ENCODE measurements at places on chromosomes 1 and 21.

GRCh38 chr1:3796215-3797061 is at the start of gene LRRC47:
LRRC47 (minus strand) TSS chr1:3796498; CDS start chr1:3796476, 22 bp downstream.
- DNase-seq, result peak; percentile 95

GRCh38 chr1:239555350-239555749 is 169.0 kb downstream of the CHRM3 start:
- DNase-seq, result no peak

DNA sequence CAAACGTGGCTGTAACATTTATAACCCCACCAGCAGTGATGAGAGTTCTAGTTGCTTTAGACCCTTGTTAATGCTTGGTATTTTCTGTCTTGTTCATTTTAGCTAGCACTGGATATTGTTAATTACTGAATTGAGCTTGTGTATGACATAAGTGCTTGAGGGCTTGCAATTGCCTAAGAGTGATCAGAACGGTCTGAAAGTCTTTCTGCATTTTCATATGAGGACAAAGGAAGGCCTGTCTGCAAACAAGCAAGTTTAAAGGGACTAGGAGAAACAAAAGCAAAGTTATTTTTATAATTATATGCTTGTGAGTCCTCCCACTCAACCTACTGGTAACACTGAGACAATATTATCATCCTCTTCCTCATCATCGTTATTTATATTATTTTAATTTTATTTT is 305.5 kb upstream of the DUSP10 start:
- no peak for DNase-seq

GRCh38 chr1:13818926-13819325 is 118.9 kb downstream of the PRDM2 start:
- DNase-seq, result no peak

GRCh38 chr1:87588495-87588894 is 259.8 kb downstream of the LMO4 start:
- DNase-seq, result no peak

GRCh38 chr1:218025454-218025853 is 259.6 kb upstream of the RRP15 start:
- DNase-seq, result no peak

GRCh38 chr1:27770293-27770830 is 2.7 kb upstream of the STX12 start:
- no peak for DNase-seq

DNA sequence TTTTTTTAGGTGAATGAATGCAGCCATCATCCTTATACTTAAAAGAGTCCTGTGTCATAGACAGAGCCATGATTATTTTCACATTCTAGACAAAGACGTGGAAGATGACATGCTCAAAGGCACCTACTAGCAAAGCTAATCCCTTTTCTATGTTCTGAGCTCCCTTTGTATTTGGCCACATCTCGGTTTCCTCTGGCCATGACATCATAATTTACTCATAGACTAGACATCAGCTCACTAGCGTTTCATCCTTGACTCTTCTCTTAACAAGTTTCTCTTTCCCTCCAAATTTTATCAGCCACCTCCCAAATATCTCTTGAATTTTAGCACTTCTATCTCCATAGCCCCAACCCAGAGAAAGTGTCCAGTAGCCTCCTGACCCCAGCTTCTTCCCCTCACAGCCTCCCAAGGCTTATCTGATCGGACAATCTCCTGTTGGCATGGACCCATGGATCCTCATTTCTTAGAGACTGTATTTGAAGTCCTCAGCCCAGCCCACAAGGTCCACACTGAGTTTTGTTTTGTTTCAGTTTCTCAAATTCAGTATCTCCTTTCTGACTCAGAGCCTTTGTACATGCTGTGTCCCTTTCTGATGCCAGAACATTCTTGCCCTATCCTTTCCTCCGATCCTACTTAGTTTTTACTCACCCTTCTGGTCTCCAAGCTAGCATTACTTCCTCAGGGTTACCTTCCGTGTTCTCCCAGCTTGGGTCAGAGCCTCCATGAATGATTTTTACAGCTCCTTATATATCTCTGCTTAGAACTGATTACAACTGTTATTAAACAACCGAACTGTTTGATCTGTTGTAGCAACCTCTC is 33.0 kb upstream of the EPS8L3 start:
- no peak for DNase-seq

DNA sequence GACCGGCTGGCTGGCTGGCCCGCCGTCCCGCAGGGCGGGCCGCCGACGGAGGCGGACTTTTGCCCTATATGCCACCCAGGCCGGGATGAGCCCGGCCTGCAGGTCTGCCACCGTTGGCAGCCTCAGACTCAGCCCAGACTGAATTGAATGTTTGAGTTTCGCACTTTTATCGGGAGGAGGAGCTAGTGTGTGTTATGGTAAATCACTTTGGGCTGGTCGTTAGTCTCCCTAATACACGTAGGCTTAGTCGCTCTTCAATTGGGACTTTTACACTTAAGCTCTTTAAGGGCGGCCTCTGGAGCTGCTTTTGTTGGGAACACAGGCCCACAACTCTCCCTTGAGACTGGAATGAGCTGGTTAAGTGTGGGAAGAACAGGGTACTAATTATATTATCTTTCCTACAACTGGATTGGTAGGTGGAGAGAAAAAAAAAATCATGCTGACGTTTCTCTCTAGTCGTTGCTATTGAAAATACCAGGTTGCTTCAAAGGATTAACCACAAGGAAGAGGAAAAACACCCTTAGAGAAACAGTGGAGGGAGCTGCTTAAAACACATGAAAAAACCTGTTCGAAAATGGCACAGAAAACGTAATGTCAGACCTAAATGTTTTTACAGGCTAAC is 1.4 kb upstream of the IRF2BP2 start:
- DNase-seq, result peak; percentile 85

DNA sequence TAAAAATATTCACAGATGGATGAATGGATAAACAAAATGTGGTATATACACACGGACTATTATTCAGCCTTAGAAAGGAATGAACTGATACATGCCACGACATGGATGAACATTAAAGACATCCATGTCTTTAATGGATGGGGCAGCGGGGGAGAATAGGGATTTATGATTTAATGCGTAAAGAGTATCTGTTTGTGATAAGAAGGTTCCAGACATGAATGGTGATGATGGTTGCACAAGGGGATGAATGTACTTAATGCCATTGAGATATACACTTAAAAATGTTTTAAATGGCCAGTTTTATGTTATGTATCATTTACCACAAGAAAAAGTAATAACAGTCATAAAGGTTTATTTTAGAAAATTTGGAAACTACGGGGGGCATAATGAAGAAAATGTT is 108.6 kb upstream of the WLS start:
- DNase-seq, result no peak

DNA sequence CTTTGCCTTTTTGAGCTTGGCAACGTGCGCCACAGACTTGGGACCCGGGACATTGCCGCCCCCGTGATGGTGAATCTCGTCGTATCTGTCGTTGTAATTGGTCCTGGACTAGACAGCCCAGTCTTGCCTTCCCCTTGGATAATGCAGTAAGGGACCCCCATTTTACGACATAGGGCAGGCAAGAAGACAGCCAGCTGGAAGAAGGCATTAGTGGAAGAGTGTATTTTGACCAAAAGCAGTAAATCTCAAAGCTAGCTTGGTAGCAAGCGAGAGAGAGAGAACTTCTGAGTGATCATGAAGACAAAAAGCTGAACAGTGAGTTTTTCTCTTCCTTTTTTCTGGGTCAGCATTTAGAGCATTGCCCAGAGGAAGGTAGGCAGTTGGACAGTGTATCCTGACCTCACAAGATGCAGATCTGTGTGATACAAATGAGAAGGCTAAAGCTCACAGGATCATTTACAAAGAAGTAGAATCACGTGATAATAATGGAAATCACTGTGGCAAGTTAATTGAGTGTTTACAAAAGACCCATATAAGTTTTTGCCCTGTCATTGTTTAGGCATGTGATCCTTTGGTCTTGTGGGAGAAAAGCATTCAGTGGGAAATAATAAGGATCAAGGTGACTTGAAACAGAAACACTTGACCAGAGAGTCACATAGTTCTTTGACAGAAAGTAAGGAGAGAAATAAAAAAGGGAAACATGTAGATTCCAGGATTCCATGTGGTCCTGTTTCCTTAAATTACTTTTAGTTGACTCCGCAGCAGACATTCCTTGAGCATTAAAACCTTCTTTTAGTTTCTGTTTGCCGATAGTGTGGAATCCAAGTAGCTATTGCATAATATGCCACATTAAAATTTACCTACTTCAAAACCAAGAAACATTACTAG is 66.3 kb downstream of the CNST start:
- no peak for DNase-seq

GRCh38 chr1:192554904-192555303 is 20.7 kb upstream of the RGS1 start:
- DNase-seq, result no peak
